Central memory CD8-positive, alpha-beta T cell (primary cell): ENCODE measurements at places on chromosomes 2 and 18.

DNA sequence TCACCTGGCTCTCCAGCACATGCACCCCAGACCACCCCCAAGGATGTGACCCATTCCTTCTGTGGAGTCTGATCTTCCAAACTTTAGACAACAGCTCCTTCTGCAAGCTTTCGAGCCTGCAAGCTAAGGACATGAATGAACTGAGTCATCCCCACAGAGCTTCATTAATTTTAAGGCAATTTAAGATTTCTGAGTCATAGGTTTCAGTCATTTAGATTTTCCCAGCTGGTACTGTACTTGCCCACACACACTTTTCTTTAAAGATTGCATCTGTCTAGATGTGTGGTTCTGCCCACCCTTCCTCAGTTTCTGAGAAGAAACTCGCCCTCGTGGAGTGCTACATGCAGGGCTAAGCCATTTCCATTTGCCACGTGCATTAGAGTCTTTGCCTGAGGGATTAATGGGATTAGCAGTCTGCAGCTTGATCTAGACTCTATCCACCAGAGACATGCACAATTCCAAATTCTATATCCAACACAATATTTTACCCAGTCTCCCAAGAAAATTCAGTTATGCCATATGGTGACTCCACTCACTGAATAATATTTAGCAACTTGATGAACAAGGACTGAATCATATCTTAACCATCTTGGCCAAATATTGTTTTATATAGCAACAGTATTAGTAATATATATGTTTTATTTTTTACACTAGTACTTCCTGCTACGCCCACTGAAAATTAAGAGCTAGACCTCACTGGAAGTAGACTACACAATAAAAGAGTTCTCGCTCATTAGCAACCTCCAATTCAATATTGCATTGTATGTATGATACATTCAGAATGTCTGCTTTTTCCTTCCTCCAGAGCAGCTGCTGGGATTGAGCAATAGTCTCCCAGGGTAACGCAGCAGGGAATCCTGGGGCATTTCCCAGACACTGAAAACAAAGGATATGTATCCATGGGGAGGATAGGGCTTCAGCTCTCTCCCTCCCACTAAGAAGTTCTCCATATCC, 14.3 kb upstream of the TRIB2 start:
- peaks cover 35% of the 10 kb centered on the region for H3K4me1 ChIP-seq
- no peaks in the 10 kb centered on the region for H3K27me3 ChIP-seq
- peaks cover 1% of the 10 kb centered on the region for H3K36me3 ChIP-seq
- H3K4me3 ChIP-seq: no peak overlapping the region
- H3K27ac ChIP-seq: no peak overlapping the region

- no peaks in the 10 kb centered on the region for H3K36me3 ChIP-seq
- no peak for DNase-seq
- H3K4me1 ChIP-seq: no peaks in the 10 kb centered on the region
- H3K27ac ChIP-seq: no peak overlapping the region
Observed at GRCh38 chr18:62616331-62616805, 93.5 kb downstream of the ZCCHC2 start.

DNA sequence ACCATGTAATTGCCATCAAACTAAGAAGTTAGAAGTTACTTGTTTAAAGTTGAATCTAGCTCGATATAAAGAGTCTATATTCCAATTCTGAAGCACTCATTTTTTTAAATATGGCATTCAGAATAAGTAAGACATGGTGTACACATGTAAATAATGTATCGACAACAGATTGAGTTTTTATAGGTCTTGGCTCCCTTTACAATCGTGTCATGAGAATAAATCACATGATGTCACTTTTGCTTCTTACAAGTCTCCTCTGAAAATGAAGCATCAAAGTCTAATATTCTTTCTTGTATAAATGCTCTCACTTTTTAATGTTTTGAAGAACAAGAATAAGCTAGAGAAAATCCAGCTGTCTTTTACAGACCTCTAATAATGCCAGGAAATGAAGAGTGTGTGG, 33.1 kb downstream of the LRP1B start:
- H3K27ac ChIP-seq: no peak overlapping the region
- no peaks in the 10 kb centered on the region for H3K36me3 ChIP-seq
- H3K4me3 ChIP-seq: no peak overlapping the region
- no peak for DNase-seq
- H3K4me1 ChIP-seq: no peaks in the 10 kb centered on the region

GRCh38 chr2:127641846-127642507, 4.0 kb upstream of the GPR17 start:
- H3K27me3 ChIP-seq: no peaks in the 10 kb centered on the region
- peaks cover 5% of the 10 kb centered on the region for H3K4me1 ChIP-seq
- H3K36me3 ChIP-seq: peaks cover 1% of the 10 kb centered on the region
- peak overlapping the region; percentile 29 for H3K4me3 ChIP-seq
- no peak overlapping the region for H3K27ac ChIP-seq
- no peak for DNase-seq

- H3K36me3 ChIP-seq: no peaks in the 10 kb centered on the region
- H3K27ac ChIP-seq: no peak overlapping the region
- no peak for DNase-seq
- H3K27me3 ChIP-seq: peaks cover 57% of the 10 kb centered on the region
- no peak overlapping the region for H3K4me3 ChIP-seq
Observed at GRCh38 chr18:9734189-9734588, 26.1 kb downstream of the RAB31 start.

- no peak overlapping the region for H3K4me3 ChIP-seq
- peaks cover 18% of the 10 kb centered on the region for H3K27me3 ChIP-seq
- no peaks in the 10 kb centered on the region for H3K36me3 ChIP-seq
- H3K4me1 ChIP-seq: peaks cover 16% of the 10 kb centered on the region
- no peak for DNase-seq
Observed at GRCh38 chr2:230891064-230891463, 26.3 kb downstream of the ITM2C start.

DNA sequence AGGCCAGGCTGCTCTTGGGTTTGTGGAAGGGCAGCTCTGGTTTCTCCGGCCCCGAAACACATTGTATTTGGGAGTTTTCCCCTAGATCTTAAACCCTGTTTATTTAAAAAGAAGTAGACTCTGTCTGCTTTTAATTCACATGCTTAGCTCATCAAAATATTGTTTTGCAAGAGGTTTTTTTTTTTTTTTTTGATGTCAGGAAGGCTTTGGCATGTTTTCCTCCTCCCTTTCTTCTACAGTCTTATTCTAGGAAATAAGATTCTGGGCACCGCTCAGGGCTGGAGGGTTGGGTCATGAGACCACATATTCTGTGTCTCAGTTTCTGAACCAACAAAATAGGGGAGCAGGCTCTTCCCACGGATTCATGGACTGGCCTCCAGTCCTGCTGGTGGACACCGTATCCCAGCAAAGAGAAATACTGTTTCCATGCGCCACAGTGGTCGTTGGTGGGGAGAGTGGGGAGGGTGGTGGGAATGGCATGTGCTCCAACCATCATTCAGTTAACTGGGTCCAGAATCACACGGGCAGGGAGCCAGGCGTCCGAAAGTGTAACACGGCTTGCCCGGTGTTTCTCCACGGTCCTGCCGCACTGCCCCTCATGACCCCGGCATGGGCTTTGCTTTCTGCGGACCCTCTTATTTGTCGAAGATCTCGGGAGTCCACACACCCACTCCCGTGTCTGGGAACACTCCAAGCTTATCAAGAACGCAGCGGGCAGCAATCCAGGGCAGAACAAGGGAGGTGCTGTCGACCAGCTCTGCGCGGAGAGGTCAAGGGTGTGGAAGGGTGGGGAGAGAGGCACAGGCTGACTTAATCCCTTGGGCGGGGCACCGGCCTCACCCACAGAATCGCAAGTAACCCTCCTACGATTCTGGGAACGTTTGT, 176.7 kb downstream of the GLI2 start:
- no peaks in the 10 kb centered on the region for H3K4me1 ChIP-seq
- peaks cover 4% of the 10 kb centered on the region for H3K27me3 ChIP-seq
- no peak overlapping the region for H3K27ac ChIP-seq
- H3K4me3 ChIP-seq: no peak overlapping the region
- DNase-seq: no peak
- no peaks in the 10 kb centered on the region for H3K36me3 ChIP-seq

DNA sequence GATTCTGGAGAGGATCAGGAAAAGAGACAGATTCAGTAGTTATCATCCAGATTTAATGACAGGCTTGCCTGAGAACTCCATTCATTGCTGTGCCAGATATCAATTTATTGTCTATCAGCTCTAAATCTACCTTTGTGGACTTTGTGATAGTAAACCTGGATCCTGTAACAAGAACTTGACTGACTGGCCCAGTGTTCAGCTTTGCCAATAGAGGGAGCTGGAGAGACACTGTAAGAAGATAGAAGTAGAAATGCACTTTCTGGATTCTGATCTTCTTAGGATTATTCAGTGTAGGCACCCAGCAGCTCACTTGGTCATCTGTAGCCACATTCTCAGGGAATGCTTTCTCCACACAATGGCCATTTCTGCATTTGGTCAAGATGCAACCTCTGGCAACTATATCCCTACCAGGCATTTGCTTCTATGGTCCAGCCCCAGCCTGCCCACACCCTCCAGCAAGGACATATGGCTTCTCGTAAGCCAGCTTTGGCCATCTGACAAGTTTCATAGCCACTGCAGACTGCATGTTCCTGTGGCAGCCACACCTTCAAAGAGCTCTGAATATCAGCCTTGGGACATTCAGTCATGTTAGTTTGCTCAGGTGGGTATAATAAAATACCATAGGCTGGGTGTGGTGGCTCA, 6.1 kb upstream of the SERPINB8 start:
- H3K4me3 ChIP-seq: no peak overlapping the region
- DNase-seq: no peak
- peaks cover 39% of the 10 kb centered on the region for H3K27me3 ChIP-seq
- peak overlapping the region; percentile 79 for H3K27ac ChIP-seq
- H3K4me1 ChIP-seq: no peaks in the 10 kb centered on the region

GRCh38 chr18:23142251-23142929, 7.1 kb downstream of the CABLES1 start:
- H3K27me3 ChIP-seq: peaks cover 24% of the 10 kb centered on the region
- H3K4me1 ChIP-seq: no peaks in the 10 kb centered on the region

DNA sequence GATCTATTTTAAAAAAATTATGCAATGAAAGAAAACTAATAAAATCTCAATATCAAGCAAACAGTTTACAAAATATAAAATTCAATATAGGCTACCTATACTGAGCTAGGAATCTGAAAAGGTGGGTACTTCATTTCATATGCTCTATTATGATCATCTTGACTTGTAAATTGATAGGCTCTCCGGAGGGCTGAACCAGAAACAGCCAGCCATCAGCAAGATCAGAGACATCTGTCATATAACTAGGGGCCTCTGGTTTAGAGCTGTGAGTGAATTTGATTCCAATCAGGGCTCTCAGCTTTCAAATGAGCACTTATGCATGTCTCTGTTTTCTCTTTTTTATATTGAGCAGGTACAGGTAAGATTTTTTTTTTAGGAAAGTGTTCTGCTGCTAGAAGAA, 114.2 kb downstream of the SPHKAP start:
- no peaks in the 10 kb centered on the region for H3K36me3 ChIP-seq
- no peaks in the 10 kb centered on the region for H3K4me1 ChIP-seq
- H3K4me3 ChIP-seq: no peak overlapping the region
- H3K27ac ChIP-seq: no peak overlapping the region
- DNase-seq: no peak

GRCh38 chr2:3377279-3377611, 373 bp downstream of the EIPR1 start:
- H3K4me1 ChIP-seq: peaks cover 42% of the 10 kb centered on the region
- DNase-seq: peak; percentile 28
- peaks cover 31% of the 10 kb centered on the region for H3K36me3 ChIP-seq
- H3K27me3 ChIP-seq: no peaks in the 10 kb centered on the region

DNA sequence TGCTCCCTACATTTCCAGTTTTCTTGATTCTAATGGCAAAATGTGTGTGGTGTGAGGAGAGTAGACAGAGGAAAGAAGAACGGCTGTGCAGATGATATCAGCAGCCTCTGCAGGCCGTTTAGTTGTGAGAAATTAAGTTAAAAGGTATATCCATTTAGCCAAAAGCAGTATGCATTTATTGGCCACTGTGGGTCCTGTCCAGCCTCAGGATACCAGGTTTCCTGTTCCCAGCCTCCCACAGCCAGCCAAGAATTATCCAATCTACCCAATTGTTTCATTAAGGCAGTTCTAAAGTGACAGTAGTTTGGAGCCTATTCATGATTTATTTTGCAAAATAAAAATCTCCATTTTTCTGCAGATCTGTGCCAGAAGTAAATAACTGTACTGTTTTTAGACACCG, 107.5 kb downstream of the TMEM18 start:
- H3K27ac ChIP-seq: no peak overlapping the region
- H3K4me3 ChIP-seq: no peak overlapping the region
- no peaks in the 10 kb centered on the region for H3K4me1 ChIP-seq
- H3K27me3 ChIP-seq: peaks cover 89% of the 10 kb centered on the region

GRCh38 chr2:42693013-42693615, 70.8 kb downstream of the OXER1 start:
- DNase-seq: no peak
- H3K27me3 ChIP-seq: no peaks in the 10 kb centered on the region
- H3K27ac ChIP-seq: no peak overlapping the region
- peaks cover 14% of the 10 kb centered on the region for H3K4me1 ChIP-seq
- no peak overlapping the region for H3K4me3 ChIP-seq

DNA sequence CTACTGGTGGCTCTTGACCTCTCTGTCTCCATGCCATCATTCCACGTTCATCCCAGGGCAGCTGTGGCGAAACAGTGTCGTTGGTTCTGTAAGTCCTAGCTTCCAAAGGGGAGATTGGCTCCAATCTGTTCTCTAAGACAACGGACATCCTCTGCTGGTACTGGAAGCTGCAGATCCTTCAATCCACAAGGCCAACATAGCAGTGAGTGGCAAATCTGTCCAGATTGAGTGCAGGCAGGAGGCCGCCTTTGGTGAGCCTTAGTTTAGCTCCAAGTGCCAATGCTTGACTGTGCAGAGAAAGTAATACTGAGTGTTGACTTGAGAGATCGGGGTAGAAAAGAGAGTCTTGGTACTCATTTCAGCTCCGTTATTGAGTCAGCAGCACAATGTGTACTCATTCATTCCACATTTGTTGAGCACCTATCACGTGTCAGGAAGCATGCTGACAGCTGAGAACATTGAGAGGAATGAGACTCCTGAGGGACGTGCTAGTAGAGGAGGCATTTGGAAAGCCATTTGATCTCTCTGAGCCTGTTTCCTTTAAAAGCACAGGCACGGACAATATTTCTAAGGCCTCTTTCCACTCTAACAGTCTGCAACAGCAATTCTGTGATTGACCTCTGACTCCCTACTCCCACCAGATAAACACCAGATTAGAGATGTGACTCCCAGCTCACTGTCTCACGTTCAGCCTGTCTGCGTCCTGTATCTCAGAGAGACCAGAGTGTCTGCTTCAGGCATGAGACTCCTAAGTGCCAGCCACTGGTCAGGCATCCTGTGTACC, 306.0 kb downstream of the CLIP4 start:
- no peak for DNase-seq
- peaks cover 69% of the 10 kb centered on the region for H3K27me3 ChIP-seq
- no peak overlapping the region for H3K4me3 ChIP-seq
- no peak overlapping the region for H3K27ac ChIP-seq
- no peaks in the 10 kb centered on the region for H3K36me3 ChIP-seq
